ENCODE measurements at places on chromosomes 1 and 21.

GRCh38 chr1:184866991-184867788 is 107.1 kb downstream of the NIBAN1 start:
- DNase-seq, result peak; percentile 29

- no peak for DNase-seq
Measured at GRCh38 chr1:54774820-54775498, 10.6 kb upstream of the PARS2 start.

- no peak for DNase-seq
Measured at GRCh38 chr1:186987769-186988168, 159.0 kb downstream of the PLA2G4A start.

- no peak for DNase-seq
Measured at GRCh38 chr1:70204600-70204999, 779 bp downstream of the LRRC40 start.

- no peak for DNase-seq
Measured at GRCh38 chr1:119737040-119737682, 25.4 kb downstream of the PHGDH start.

- no peak for DNase-seq
Measured at GRCh38 chr1:27057389-27057788, 44.7 kb upstream of the TENT5B start.

DNA sequence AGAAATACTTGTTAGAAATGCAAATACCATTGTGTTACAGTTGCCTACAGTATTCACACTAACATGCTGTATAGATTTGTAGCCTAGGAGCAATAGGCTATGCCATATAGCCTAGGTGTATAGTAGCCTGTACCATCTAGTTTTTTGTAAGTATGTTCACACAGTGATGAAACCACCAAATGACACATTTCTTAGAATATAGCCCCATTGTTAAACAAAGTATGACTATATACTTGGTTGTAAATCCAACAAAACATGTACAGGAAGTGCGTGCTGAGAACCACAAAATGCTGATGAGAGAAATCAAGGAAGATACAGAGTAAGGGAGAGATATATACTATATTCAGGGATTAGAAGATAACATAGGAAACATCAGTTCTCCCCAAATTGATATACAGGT is 92.2 kb downstream of the POU2F1 start:
- DNase-seq, result no peak

DNA sequence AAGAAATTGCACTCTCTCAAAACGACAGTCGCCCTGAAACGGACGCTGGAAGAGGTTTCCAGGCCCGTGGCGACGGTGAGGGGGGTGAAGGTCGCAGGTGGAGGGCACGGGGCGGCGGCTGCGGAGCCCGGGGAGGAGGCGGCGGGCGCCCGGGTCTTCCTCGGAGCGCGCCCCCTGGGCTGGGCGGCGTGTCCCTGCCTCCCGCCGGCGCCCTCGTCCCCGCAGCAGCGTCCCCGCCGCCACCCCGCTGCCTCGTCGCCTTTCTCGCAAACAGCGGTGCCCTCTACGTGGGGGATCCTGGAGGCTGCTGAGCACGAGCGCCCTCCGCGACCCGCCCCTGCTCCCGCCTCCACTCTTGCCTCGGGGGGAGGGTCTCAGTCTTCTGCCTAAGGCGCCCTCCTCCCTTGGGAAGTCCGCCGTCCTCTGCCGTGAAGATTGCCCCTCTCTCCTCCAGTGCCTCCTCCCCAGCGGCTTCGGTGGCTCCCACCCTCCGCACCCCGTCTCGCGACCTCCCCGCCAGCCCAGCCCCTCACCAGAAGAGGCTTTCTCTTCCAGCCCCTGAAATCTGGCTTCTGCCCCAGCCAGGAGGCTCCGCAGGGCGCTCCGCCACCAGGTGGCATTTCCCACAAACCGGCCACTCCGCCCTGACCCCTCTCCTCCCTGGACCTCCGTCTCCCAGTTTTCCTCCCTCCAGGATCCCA is 227.4 kb downstream of the SDCCAG8 start:
- no peak for DNase-seq

GRCh38 chr21:38436341-38436740 is 61.9 kb downstream of the ERG start:
- DNase-seq, result peak; percentile 53

- DNase-seq, result no peak
Measured at GRCh38 chr1:171902527-171902926, 61.2 kb downstream of the DNM3 start.

DNA sequence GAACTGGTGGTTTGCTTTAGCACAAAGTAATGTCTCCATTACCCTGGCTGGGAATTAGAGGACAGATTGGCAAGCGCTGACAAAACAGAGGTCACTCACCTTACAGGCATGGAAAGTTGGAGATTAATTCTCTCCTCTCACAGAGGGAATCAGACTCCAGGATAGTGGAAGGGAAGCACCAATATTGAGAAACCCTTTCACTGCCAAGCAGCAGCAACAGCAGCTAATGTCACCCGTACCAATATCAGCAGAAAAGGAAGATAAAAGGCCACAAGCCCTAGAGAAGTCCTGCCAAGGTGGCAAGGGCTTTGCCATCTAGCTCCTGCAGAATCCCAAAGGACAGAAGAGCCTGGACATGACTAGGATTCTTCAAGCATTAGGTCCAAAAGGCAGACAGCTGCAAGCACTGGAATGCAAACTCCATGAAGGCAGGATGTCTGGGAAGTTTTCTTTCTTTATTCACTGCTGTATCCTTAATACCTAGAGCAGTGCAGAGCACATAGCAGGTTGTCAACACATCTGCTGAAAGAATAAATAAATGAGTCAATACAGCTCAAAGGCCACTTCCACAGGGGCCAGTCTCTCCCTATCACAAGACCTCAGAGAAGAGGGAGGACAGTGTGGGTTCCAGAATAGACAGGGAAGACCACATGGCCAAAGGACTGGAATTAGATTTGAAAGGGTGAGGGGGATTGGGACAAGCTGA is 57.2 kb downstream of the ERI3 start:
- DNase-seq, result no peak

DNA sequence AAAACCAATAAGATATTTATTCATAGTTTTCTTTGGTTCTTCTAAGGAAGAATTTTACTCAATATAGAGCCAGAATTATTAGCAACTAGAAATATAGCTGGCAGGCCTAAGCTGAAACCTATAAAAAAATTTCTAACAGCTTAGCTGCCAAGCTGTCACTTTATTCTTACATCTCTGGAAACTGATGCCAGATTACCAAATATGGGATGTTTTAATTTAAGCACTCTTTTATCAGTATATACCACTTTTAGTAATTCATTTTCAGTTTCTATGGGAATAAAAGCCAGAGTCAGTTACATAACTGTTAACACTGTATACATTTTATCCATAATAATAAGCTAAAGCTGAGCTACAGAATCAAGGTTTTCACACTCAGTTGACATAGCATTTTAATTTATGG is 68.7 kb upstream of the MPC2 start:
- DNase-seq, result no peak

DNA sequence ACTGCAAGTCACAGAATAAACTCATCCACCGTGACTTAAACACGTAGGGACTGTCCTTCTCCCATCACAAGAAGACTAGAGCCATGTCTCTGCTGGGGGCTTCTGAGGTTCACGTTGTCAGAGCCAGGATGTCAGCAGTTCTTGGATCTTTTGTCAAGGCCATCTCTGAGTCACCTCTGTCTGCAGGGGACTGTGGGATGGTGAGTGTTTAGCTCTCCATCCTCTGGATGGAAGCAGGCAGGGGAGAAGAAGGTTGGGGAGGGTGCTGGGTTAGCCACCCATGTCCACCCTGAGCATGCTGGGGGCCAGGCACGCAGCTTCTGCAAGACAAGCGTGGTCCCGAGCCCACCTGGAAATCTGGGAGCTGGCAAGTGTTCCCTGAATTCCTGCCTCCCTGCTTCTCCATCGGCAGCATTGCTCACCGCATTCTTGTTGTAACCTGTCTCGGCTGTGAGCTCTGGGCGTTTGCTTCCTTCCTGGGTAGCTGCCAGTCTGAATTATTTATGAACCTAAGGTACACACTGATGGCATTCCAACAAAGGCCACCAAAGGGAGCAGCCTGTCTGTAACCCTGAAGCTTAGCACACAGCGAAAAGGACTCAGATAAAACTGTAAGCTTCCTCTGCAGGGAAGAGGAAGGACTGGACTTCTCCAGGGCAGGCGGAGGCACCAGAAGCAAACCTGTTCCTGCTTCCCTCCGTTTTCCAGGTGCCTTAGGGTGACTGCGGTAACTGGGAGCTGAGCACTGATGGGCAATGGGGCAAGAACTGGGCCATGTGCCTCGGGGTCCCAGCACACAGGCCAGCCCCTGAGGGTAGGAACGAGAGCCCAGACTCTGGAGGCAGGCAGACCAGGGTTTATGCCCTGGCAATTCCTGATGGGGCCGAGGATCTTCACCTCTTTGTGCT is 88.6 kb downstream of the RIPK4 start:
- no peak for DNase-seq

- DNase-seq, result no peak
Measured at GRCh38 chr1:224375059-224375458, 18.4 kb downstream of the CNIH4 start.

GRCh38 chr1:239302696-239303095 is 83.7 kb upstream of the CHRM3 start:
- DNase-seq, result no peak

DNA sequence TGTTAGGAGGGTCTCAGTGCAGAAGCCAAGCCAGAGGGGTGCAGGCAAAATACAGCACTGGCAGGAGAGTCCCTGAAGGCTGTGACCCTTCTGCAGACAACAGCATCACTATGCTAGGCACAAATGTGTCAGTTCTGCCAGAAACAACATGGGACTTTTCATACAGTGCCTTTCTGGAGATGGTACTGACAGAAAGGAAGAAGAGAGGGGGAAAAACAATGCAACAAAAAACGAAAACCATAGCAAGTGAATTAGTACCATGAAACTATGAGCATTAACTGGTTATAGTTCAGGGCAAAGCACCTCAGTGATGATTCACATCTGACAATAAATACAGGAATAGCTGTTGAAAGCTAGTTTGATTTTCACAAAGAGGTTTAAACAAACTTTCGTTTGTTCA is 140.8 kb upstream of the NBPF11 start:
- no peak for DNase-seq

GRCh38 chr1:214377886-214378285 is 96.9 kb downstream of the SMYD2 start:
- DNase-seq, result no peak

GRCh38 chr1:29827801-29828525 is 591.6 kb downstream of the PTPRU start:
- no peak for DNase-seq

GRCh38 chr1:63843884-63844283 is 70.1 kb downstream of the ROR1 start:
- DNase-seq, result no peak

DNA sequence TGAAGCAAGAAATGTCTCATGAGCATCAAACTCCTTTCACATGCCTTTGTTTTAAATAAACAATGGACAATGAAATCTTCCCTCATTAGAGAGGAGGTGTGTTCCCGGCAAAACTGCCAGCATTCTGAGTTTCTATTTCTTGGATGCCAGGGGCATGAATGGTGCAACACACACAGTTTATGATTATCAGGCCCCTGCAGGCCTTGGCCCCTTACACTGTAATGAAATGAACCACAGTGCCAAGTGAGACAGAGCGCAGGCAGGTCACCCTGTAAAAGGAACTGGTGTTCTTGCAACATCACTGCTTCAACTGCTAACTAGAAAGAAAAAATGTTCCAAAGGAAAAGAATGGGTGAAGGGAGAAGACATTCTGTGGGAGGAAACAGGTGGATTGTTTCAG is 3.8 kb upstream of the PIGC start:
- DNase-seq, result no peak

- peak; percentile 95 for DNase-seq
Measured at GRCh38 chr1:206834711-206835110, 30.7 kb upstream of the IL20 start.

DNA sequence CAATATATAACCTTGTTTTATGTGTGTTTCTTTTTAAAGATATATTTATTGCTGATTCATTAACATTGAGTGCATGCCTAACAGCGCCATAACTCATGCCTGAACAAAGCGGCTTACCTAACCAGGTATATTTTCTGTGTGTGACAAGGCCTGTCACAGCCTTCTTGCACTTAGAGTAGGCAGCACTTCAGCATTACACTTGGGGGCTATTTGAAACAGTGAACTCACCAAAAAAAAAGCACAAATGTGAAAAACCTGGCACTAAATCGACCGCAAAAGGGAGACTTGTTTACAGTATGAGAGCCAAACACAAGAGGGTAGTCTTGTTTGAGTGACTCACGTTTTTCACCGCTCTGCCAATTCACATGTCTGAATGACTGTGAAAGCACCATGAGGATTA is 111.7 kb downstream of the DISP1 start:
- DNase-seq, result no peak

DNA sequence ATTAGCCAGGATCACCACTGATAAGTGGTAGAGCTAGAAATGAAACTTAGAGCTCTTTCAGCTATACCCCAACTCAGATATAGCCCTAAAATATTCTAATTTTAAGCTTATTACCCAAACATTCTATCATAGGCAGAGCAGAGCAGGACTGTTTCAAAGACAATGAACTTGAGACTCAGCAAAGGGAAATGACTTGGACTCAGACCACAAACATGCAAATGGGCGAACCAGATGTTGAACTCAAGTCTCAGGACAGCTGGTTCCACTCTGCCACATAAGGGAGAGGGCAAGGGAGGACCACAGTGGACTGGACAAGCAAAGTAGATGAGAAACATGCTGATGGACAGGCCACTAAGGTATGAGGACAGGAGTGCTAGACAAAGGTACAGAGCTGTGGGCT is 315.3 kb downstream of the OMA1 start:
- DNase-seq, result no peak

- peak; percentile 56 for DNase-seq
Measured at GRCh38 chr1:235919833-235920441, 53.2 kb upstream of the LYST start.

GRCh38 chr21:31446226-31446855 is 102.3 kb upstream of the TIAM1 start:
- peak; percentile 62 for DNase-seq

DNA sequence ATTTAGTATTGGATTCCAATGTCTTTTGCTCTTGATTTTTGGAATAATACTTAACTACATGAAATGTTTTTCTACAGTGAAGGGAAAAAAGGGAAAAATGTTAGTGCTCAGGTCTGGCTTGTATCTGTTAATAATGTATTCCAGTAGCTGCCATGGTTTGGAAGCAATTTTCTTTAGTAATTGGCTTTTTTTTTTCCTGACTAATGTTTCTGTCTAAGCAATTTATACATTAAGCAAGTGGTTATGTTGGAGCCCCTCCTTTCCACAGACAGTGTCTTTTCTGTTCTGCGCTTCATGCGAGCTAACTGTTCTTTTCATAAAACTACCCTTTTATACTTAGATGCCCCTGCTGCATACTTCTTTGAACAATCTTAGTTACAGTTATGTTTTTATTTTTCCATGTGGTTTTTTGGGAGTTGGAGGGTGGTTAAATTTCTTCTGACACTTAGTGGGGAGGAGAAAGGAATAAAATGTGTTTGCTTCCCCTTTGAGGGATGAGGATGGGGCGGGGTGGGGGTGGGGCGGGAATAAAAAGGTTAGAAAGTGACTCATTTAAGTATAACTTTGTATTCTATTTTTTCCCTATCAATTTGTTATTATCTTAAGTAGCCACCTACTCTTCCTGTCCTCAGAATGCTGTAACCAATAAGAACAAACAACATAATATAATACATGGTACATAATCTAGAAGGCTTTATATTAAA is 83.1 kb downstream of the CLIC4 start:
- DNase-seq, result no peak

- DNase-seq, result no peak
Measured at GRCh38 chr1:56115701-56116100, 463.7 kb downstream of the PLPP3 start.

- no peak for DNase-seq
Measured at GRCh38 chr1:71210718-71211117, 129.9 kb upstream of the ZRANB2 start.

Measured in suppressor macrophage treated with lipopolysaccharide for 4 hours (primary cell).